Lung microvascular endothelial cell (primary cell): ENCODE measurements at places on chromosomes 7 and 10. TPM values are rescaled to one million over a fixed set of nuclear protein-coding genes. Genes with fewer than 3 reads are reported as not detected.

The GATA3 gene
- under 0.01 TPM in 2 replicates for total RNA-seq

DNA sequence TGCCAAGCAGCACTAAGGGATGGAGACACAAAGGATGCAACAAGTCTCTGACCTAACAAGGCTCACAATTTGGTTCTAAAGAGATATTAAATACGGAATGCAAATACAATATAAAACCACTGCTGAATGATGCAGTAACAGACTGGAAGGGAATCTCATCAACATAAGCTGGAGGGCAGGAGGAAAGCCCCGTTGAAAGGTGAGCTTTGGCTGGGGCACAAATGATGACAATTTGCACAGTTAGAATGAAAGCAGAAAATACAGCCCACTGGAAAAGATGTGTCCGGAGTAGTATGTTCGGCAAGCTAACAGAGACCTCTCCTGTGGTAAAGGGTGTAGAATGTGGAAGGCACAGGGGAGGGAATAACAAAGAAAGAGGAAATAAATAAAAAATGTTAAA, 26.1 kb downstream of the PAXIP1 start:
- DNase-seq = no peak

- no peak for DNase-seq
Observed at GRCh38 chr10:130027716-130028464, 63.8 kb upstream of the EBF3 start.

- DNase-seq = no peak
Observed at GRCh38 chr7:22694597-22695207, 32.3 kb upstream of the IL6 start.

GRCh38 chr10:98391065-98391464, 23.9 kb downstream of the PYROXD2 start:
- DNase-seq = no peak

DNA sequence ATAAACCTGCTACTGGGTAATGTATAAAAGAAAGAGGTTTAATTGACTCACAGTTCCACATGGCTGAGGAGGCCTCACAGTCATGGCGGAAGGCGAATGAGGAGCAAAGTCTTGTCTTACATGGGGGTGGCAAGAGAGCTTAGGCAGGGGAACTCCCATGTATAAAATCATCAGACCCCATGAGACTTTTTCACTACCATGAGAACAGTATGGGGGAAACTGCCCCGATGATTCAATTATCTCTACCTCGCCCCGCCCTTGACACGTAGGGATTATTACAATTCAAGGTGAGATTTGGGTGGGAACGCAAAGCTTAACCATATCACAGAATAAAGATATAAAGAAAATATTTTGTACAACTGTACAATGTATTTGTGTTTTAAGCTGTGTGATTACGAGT, 39.4 kb upstream of the PLCE1 start:
- DNase-seq = no peak

The OPALIN gene
- total RNA-seq = not detected in 2 replicates

The CRYGN gene
- total RNA-seq = not detected in 2 replicates

The IL2RA gene
- total RNA-seq = not detected in 2 replicates

DNA sequence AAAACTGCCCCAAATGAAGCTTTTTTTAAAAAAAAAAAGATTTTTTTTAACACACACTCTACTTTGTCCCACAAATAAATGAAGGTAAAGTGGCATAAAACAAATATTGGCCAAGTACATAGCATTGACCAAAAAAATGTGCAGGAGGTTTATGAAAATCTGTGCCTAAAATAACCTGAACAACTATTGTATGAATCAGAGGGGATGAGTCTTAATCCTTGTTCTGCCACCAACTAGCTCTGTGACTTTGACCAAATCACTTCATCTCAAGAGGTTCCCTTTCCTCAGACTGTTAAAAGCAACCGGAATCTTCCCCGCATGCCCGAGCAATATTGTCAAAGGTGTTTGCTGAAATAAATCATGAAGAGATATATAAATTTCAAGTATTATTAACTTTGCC, 150.4 kb upstream of the NEBL start:
- DNase-seq = no peak

The MEOX2 gene
- 0.22 and 0.40 TPM in 2 replicates for total RNA-seq

DNA sequence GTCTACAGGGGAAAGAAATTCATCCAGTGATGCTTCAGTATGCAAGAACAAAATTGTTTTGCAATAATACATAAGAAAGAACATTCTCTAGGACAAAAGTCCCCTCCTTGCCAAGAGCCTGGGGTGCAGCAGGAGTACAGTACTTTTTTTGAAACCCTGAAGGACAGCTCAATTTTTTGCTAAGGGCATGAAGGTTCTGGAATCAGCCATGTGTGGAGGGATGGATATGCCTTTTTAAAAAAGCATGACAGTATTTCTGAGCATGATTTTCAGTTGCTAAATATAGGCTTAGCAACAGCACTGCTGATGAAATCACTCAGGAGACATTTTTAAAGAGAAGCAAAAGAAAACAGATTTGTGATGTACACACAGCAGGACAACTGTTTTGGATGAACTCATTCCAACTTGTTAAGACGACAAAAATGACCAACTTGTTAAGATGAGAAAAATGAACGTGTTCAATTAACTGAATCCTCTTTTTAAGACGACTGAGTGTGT, 39.3 kb downstream of the HBP1 start:
- DNase-seq = no peak

- no peak for DNase-seq
Observed at GRCh38 chr10:47310090-47310505, 10.1 kb downstream of the GDF10 start.

DNA sequence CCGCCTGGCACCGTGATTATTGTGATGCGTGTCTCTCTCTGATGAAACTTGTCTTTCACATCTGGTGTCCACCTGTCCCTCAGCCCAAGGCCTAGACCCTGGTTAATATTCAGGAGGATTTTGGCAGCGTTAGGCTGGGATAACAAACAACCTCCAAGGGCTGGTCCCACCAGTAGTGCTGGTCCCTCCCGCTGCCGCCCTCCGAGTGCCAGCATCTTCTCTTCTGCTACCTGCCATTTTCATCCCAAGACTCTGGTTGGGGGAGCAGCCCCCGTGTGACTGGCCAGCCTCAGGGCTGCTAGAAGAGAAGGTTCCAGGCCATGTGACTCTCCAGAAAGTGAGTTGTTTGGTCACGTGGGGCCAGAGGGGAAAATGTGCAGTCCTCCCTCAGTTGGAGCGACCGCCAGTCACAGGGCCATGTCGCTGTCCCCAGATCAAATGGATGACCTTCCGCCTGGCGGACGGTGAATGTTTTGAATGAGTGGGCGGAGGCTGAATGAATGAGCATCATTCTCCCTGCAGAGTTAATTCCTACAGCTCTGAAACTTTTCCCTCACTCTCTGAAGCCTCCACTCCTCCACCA, 479.9 kb upstream of the FOXK1 start:
- DNase-seq = no peak

- DNase-seq = no peak
Observed at GRCh38 chr10:1379601-1380000, 323.4 kb downstream of the WDR37 start.

GRCh38 chr10:77159538-77160110, 478.0 kb downstream of the KCNMA1 start:
- DNase-seq = no peak

- no peak for DNase-seq
Observed at GRCh38 chr10:43903451-43903850, 254.8 kb upstream of the ZNF32 start.

- DNase-seq = peak; percentile 58
Observed at GRCh38 chr10:93357680-93358079, 124.5 kb downstream of the MYOF start.

DNA sequence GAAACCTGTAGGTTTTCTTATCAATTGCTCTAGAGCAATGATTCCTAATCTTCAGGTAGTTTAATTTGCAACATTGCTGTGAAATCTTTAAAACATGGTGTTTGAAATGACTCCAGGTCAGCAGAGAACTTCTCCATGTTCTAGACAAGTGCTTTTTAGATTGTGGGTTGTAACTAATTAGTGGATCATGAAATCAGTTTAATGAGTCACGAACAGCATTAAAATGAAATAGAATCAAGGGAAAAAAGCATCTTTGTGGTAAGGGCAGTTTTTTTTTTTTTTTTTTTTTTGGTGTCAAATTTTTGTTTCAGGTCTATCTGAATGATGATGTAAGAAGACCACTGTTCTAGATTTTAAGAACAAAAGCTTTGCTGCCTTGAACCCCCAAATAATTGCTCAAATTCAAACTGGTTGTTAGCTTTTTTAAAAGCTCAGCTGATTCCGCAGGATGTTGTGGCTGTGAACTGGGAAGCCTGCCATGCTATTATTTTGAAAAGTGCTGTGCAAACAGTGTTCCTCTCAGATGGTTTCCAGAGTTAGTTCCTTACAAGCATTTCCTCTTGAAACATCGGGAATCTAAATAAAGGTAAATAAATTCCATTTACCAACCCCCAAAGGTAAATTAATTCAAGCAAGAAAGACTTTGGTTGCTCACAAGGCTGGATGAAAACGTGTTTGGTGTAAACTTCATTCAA, 13.1 kb upstream of the PDK4 start:
- DNase-seq = peak; percentile 89

GRCh38 chr10:71905164-71905563, 54.1 kb upstream of the PSAP start:
- DNase-seq = no peak

GRCh38 chr7:55690-56248, 136.6 kb upstream of the FAM20C start:
- no peak for DNase-seq

- DNase-seq = no peak
Observed at GRCh38 chr10:45152726-45153125, 152.0 kb downstream of the ZNF22 start.

The CALML3 gene
- not detected in 2 replicates for total RNA-seq

The SPDYE2 gene
- not detected in 2 replicates for total RNA-seq

DNA sequence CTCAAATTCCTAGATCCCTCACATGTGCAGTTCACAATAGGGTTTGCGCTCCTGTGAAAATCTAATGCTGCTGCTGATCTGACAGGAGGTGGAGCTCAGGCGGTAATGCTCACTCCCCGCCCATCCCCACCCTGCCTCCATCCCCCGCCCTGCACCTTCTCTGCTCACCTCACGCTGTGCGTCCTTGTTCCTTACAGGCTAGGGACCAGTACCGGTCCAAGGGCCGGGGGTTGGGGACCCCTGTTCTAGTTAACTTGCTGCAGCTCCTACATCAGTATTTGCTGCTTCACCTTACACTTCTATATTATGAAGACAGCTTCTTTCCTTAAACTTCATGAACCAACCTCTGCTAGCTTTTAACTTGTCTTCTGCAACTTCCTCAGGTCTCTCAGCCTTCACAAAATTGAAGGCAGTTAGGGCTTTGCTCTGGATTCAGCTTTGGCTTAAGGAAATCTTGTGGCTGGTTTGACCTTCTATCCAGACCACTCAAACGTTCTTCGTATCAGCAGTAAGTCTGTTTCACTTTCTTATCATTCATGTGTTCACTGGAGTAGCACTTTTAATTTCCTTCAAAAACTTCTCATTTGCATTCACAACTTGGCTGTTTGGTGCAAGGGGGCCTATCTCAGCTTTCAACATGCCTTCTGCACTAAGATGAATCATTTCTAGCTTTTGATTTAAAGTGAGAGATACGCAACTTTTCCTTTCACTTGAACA, 1.7 kb upstream of the TNKS2 start:
- no peak for DNase-seq

The C10orf95 gene
- total RNA-seq = 0.22 TPM in 1 of 2 replicates, not detected in the other

DNA sequence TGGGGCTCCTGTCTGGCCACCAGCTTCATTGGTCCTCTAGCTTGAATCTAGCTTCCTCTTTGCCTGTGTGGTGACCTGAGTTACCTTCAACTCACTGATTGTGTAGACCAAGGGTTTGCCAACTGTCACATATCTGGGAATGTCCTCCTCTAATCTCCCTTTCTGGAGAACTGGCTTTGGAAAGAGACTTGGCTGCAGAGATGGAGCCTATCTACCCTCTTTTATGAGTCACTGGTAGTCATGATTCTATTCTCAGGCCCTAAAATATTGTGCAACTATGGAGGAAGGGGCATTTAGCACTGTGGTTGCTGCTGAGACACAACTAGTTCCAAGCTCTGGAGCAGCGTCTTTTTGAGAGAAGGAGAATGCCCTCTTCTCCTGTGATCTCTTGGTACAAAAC, 691.3 kb downstream of the KCNMA1 start:
- no peak for DNase-seq

DNA sequence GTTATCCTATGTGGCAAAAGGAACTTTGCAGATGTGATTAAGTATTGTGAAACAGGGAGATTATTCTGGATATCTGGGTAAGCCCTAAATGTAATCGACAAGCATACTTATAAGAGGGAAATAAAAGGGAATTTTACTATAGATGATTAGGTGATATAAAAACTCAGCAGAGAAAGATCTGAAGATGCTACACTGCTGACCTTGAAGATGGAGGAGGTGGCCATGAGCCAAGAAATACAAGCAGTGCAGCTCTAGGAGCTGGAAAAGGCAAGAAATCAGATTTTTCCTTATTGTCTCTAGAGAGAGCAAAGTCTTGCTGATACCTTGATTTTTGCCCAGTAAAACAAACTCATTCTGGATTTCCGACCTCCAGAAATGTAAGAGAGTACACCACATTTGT, 67.7 kb downstream of the BRAF start:
- DNase-seq = no peak

The C7orf25 gene
- total RNA-seq = 2.2 and 5.2 TPM in 2 replicates

The CDC14C gene
- not detected in 2 replicates for total RNA-seq

- no peak for DNase-seq
Observed at GRCh38 chr10:122188706-122189105, 82.4 kb upstream of the BTBD16 start.

DNA sequence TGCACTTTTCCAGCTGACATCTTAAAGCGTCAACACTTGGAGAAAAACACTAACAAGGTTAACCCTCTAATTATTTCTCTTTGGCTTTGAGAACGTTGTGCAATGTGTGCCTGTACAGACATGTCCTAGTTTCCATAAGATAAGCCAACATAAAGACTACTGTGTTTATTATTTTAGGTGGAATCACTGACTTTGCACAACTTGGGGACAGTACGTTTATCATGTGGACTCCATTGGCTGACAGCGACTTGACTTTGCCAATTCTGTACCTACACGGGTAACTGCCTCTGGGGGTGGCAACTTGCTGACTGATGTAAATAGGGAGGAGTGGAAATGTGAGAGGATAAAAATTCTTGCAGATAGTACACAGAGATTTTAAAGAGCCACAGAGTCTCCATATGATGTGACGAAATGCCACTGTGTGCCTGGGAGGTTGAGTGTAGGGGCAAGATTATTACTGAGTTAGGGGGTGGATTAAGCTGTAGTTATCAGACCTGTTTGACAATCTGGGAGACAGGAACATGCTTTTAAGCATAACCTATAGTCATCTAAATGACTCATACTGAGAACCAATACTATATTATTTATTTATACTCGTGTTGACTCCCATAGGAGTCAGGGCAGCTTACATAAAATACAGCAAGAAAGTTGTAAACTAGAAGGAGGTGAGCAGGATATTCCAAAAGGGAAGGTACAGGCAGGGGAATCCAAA, 21.0 kb downstream of the SLC13A4 start:
- peak; percentile 43 for DNase-seq

- peak; percentile 96 for DNase-seq
Observed at GRCh38 chr7:17298102-17298839, at the start of gene AHR. TSS of gene AHR (plus strand) at chr7:17298652. CDS start at chr7:17299265, 613 bp downstream.

The GGCT gene
- total RNA-seq = 22.2 and 26.2 TPM in 2 replicates

DNA sequence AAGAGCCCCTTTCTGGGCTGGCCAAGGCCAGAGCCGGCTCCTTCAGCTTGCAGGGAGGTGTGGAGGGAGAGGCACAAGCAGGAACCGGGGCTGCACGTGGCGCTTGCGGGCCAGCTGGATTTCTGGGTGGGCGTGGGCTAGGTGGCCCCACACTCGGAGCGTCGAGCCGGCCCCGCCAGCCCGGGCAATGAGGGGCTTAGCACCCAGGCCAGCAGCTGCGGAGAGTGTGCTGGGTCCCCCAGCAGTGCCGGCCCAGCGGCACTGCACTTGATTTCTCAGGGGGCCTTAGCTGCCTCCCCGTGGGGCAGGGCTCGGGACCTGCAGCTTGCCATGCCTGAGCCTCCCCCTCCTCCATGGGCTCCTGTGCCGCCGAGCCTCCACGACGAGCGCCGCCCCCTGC, 48.1 kb downstream of the SH2D4B start:
- DNase-seq = no peak

The PSAP gene
- 493 and 688 TPM in 2 replicates for total RNA-seq
